NCI-H1048 (cell line): ENCODE measurements at places on chromosomes 6 and 20.

DNA sequence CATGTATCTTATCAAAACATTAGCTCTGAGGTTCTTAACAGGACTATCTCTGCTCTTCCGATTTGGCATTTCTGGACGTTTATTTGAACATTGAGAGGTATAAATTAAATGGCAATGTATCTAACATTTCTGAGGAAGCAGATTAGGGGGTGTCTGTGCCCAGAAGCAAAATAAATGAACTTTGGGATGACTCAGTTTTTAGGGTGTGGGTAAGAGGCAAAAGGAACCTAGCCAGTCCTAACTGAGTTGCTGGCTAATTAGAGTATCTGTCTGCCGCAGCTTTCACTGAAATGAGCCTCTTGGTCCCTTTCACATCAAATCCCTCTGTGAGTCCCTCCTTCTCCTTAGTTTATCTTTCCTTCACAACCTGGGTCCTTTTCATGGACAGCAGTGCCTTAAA, 1.1 kb downstream of the RNF144B start:
- no peak for DNase-seq

DNA sequence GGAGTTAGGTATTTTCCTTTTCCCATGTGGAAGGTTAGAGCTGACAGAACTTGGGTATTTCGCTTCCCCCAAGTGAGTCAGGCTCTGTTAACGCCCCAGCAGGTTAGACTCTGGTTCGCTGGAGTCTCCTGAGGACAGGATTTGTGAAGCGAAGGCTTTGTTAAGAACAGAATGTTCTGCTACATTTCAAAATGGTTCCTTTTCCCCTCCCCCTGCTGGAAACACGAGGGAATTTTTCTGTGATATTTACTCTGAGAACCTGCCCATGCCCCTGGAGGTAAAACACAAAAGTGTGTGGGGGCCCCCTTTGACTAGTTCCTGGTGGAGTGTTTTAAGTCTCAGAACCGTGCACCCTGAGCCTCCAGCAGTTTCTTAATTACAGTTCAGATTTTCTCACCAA, 731.4 kb upstream of the CITED2 start:
- DNase-seq = no peak

DNA sequence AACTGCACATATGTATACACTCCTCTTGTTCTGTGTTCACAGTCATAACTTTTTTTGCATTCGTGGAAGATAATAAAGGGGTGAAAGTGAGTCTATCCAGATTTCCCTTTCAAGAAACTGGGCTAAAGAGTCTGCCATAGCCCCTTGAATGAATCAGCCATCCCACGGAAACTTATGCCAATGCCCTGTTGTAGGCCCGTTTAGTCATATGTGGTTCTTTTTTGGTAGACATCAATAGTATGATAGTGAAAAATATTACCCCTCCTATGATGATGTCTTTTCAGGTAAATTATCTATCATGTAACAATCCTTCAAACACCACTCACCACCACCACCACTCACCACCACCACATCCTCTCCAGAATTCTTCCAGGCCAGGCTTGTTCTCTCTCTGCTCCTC, 99.9 kb upstream of the MYLIP start:
- DNase-seq = no peak

DNA sequence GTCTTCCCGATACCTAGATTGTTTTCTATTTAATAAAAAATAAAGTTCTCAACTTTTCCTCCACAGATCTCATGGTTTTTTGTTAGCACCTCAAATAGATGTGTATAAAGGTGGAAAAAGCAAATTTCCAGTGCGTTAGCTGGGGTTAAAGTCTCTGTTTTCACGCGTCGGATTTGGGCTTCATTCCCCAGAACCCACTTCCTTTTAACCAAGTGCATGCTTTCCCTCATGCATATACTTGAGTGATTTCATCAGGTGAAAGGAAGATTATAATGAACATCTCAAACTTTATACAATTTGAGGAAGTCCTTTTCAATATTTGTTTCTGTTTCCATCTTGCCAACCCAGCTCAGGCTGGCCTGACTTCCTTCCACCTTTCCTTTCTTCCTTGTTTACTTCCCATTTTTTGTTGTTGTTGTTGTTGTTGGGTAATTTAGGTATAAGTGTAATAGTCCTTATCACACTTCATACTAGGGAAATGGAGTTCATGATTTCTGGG, 43.9 kb upstream of the GGTLC1 start:
- DNase-seq = no peak

- DNase-seq = peak; percentile 1
Measured at GRCh38 chr6:20092071-20092566, 120.2 kb downstream of the MBOAT1 start.

- no peak for DNase-seq
Measured at GRCh38 chr6:148491638-148492251, 149.1 kb downstream of the SASH1 start.

DNA sequence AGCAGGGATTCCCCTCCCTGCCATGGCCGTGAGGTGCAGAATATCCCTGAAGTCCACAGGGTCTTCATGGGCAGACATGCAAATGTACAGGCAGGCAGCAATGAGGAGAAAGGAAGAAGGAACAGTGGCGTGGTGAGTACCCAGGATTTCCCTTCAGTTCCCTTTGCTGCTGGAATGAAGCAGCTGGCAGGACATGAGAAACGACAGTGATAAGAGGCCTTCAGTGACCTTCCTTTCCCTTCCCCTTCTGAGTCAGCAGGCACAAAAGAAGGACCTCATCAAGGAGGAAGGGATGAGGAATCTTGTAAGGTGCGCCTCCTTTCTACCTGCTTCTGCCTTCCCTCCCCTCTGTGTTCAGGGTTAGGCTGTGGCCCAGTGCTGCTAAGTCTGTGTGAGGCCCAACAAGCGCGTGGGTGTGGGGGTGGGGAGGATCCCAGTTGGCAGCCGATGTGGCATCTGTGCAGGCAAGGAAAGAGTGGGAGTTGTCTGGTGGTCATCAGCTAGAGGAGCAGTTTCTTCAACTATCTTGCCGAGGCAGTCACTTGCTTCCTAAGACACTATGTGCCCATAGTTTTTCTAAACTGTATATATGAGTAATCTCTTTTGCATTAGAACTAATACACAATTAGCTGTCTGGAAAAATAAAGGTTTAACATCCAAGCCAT, 29.5 kb upstream of the FBXO9 start:
- DNase-seq = no peak

- no peak for DNase-seq
Measured at GRCh38 chr6:137121401-137121997, 51.9 kb downstream of the IL22RA2 start.

GRCh38 chr6:166774770-166775169, 147.7 kb upstream of the RPS6KA2 start:
- DNase-seq = no peak

- no peak for DNase-seq
Measured at GRCh38 chr6:145292066-145292465, 443.3 kb downstream of the EPM2A start.

- DNase-seq = no peak
Measured at GRCh38 chr6:3398755-3399696, 57.8 kb downstream of the SLC22A23 start.

DNA sequence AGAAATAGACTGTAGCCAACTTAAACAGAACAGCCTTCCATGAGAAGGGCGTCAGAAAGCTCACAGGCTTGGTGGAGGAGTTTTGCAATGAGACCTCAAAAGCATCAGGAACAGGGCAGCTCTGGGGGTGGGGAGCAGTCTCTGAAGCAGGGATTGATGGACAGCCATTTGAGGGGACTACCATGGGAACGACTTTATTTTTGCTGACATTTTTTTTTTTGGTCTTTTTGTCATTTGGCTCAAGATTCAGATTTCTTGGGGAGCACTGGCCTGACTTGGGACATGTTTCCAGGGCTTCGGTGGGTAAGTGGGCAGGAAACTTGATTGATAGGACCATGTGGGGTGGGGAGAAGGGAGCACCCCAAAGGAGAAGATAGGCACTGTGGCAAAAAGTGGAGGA, 32.1 kb upstream of the SCP2D1 start:
- no peak for DNase-seq

DNA sequence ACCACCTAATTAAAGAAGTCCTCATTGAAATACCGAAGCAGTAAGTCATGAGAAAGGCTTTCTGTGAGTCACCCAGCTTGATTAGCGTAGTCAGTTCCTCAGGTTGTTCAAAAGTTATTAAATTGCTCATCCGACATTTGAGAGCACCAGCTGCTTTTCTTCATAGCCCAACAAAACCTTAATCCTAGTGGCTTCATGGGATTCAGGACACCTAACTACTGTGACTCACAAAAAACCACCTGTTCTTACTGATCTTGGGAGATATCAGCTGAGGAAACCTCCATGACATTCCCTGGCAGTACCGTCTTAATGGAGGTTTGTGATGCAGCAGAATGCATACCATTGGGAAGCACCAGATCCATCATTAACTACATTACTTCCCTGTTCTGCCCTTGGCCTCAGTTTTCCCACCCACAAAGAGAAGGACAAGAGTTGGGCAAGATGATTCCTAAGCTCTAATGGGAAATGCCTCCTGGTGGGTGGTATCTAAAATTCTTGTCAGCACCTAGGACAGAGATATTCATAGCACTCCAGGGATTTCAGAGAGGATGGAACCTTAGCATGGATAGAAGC, 103.8 kb downstream of the KHDC1L start:
- DNase-seq = no peak

- no peak for DNase-seq
Measured at GRCh38 chr6:38796850-38797249, 81.7 kb downstream of the DNAH8 start.

- DNase-seq = peak; percentile 80
Measured at GRCh38 chr6:20542927-20543602, 8.8 kb downstream of the CDKAL1 start.

- no peak for DNase-seq
Measured at GRCh38 chr20:63022501-63022900, 15.7 kb upstream of the BHLHE23 start.

- DNase-seq = no peak
Measured at GRCh38 chr6:25242567-25242966, 36.6 kb upstream of the CARMIL1 start.

GRCh38 chr6:128144320-128144719, 243.5 kb upstream of the THEMIS start:
- DNase-seq = no peak

- no peak for DNase-seq
Measured at GRCh38 chr20:58235010-58235409, 6.6 kb upstream of the ANKRD60 start.

DNA sequence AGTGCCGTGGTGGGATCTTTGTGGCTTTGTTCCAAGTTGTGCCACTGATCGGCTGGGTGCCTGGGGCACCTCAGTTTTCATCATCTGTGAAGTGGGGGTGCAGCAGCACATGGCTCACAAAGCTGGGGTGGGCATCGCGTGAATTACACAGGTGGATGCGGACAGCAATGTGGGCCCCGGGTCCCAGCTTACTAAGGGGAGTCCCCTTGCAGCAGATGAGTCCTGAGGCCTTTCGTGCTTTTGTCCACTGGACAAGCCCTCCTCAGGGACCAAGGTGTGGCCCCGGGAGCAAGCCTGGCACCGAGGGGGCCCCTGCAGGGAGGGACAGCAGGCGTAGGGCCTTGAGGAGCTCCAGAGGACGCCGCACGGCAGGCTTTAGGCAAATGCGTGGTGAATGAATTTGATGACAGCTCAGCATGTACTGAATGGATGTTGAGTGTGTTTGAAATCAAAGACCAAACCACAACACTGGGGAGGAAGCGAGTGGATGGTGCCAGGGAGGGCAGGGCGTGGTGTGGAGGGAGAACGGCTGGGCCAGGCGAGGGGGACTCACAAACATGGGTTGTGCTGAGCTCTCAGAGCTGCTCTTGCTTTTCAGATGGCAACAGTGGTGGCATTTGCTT, 53.2 kb downstream of the IRF4 start:
- DNase-seq = no peak

- DNase-seq = no peak
Measured at GRCh38 chr6:99446076-99446475, 21.0 kb upstream of the PNISR start.

GRCh38 chr20:37265152-37265551, 3.5 kb upstream of the GHRH start:
- DNase-seq = no peak

GRCh38 chr6:128600397-128600951, 80.1 kb upstream of the PTPRK start:
- DNase-seq = no peak

- no peak for DNase-seq
Measured at GRCh38 chr6:16480763-16481560, 242.6 kb downstream of the GMPR start.

DNA sequence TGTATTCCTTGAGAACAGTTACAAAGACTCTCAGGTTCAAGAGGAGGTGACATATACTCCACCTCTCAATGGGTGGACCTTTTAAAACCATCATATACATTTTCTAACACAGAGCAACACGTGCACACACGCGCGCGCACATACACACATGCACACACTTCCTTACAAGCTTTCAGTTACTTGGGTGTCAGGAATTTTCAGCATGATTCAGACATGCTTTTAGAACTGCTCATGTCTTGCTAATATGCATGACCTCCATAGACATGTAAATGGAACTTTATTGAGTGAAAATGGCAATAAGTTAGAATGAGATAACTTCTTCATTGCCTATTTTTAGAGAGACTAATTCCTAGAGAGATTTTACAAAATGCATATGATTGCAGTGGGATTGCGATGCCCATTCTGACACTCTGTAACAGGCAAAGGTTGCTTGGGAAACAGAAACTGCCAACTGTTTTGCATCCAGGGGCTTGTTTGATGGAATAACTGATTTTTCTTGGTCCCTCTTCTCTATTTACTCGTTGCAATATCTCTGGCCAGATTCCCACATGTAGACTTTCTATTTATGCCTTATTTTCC, 531.4 kb upstream of the RNF217 start:
- DNase-seq = no peak

DNA sequence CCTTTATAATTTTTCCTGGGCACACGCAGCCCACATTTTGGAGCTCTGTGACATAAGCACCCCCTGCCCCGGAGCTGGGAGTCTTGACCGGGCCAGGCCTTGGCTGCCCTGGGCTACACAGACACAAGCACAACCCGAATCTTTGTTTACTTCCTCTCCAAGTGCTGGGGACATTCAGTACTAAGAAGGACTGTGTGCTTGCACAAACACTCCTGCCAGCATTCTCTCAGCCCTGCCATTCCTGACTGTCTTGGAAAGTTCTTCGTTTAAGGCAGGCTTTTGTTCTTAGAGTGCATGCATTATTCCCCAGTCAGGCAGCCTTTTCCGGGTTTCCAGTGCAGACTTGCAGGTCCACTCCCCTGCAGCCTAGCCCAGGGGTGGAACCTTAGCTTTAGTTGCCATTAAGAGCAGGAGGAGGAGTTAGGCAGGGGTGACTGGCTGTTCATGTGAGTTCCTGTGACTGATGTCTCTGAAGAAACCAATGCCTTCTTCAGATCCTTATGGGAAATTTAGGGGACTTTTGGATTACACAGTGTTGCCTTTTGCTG, 28.6 kb downstream of the FOXO3 start:
- DNase-seq = peak; percentile 14
